Lung microvascular endothelial cell (primary cell): ENCODE measurements at places on chromosomes 3 and 15. TPM values are rescaled to one million over a fixed set of nuclear protein-coding genes. Genes with fewer than 3 reads are reported as not detected.

The MAPK6 gene
- total RNA-seq: 24.6 and 25.9 TPM in 2 replicates

The SGO1 gene
- 0.99 and 2.2 TPM in 2 replicates for total RNA-seq

The ZNF445 gene
- 3.7 and 5.8 TPM in 2 replicates for total RNA-seq

The SLC15A2 gene
- total RNA-seq: under 0.01 and 0.20 TPM in 2 replicates

The RTP4 gene
- total RNA-seq: 1.1 and 2.8 TPM in 2 replicates

The TTC23 gene
- total RNA-seq: 15.3 and 17.1 TPM in 2 replicates

The SHC4 gene
- under 0.01 and 0.22 TPM in 2 replicates for total RNA-seq

The SPESP1 gene
- 0.87 and 1.6 TPM in 2 replicates for total RNA-seq

The SORD gene
- total RNA-seq: 1.4 and 2.8 TPM in 2 replicates

The GPR27 gene
- total RNA-seq: not detected in 2 replicates

The SLCO2A1 gene
- total RNA-seq: 2.4 and 7.9 TPM in 2 replicates

The TMIE gene
- total RNA-seq: under 0.01 TPM in 1 of 2 replicates, not detected in the other

The TICRR gene
- total RNA-seq: 0.40 and 1.5 TPM in 2 replicates

The HTD2 gene
- total RNA-seq: 4.4 and 5.6 TPM in 2 replicates

The KNL1 gene
- total RNA-seq: 2.0 and 7.6 TPM in 2 replicates

The LDHAL6B gene
- not detected in 2 replicates for total RNA-seq

The PRR20G gene
- not detected in 2 replicates for total RNA-seq

The CELF6 gene
- total RNA-seq: 0.20 TPM in 1 of 2 replicates, not detected in the other

The CADPS gene
- not detected in 2 replicates for total RNA-seq

The HIGD1A gene
- total RNA-seq: 93.5 and 95.5 TPM in 2 replicates

The RETNLB gene
- total RNA-seq: not detected in 2 replicates

The TM6SF1 gene
- 30.9 and 51.6 TPM in 2 replicates for total RNA-seq

The GATM gene
- total RNA-seq: 0.20 and 0.44 TPM in 2 replicates

The PTH1R gene
- total RNA-seq: under 0.01 TPM in 1 of 2 replicates, not detected in the other

The GOLGA8F gene
- not detected in 2 replicates for total RNA-seq

The DPPA2 gene
- not detected in 2 replicates for total RNA-seq

The SLC22A13 gene
- total RNA-seq: under 0.01 TPM in 2 replicates

The LEO1 gene
- 18.1 and 19.6 TPM in 2 replicates for total RNA-seq

The GOLGA8J gene
- not detected in 2 replicates for total RNA-seq

The GOLGA8G gene
- total RNA-seq: not detected in 2 replicates

The STAC gene
- total RNA-seq: 0.40 and 2.6 TPM in 2 replicates

The PCBP4 gene
- total RNA-seq: 15.0 and 19.2 TPM in 2 replicates

The FSTL1 gene
- 38.3 and 88.0 TPM in 2 replicates for total RNA-seq

The TRPC1 gene
- total RNA-seq: 3.8 and 4.8 TPM in 2 replicates

The KIF7 gene
- 0.40 and 1.1 TPM in 2 replicates for total RNA-seq

The MCTP2 gene
- 2.8 and 14.1 TPM in 2 replicates for total RNA-seq

The SV2B gene
- 0.22 and 0.40 TPM in 2 replicates for total RNA-seq

The CACNA2D2 gene
- under 0.01 TPM in 1 of 2 replicates, not detected in the other for total RNA-seq

The FEM1B gene
- total RNA-seq: 26.4 and 34.3 TPM in 2 replicates

The ITIH4 gene
- 0.22 and 0.40 TPM in 2 replicates for total RNA-seq

The CHL1 gene
- total RNA-seq: not detected in 2 replicates

The POTEB2 gene
- total RNA-seq: not detected in 2 replicates

The MUC13 gene
- not detected in 2 replicates for total RNA-seq

The CACNA2D3 gene
- not detected in 2 replicates for total RNA-seq

The CYP8B1 gene
- total RNA-seq: not detected in 2 replicates

The C3orf49 gene
- total RNA-seq: not detected in 2 replicates

The RASGRP1 gene
- under 0.01 TPM in 2 replicates for total RNA-seq

The GP5 gene
- under 0.01 and 0.20 TPM in 2 replicates for total RNA-seq

The DOCK3 gene
- total RNA-seq: under 0.01 TPM in 1 of 2 replicates, not detected in the other
